Breast epithelium (tissue), 4 donors: ENCODE measurements at places on chromosomes 7 and 10. TPM values are rescaled to one million over a fixed set of nuclear protein-coding genes. Genes with fewer than 3 reads are reported as not detected.

JCAD gene
- 69.3 TPM for total RNA-seq

ACBD7 gene
- total RNA-seq = 1.0 TPM

GNG11 gene
- total RNA-seq = 17.3 TPM

PON1 gene
- total RNA-seq = 0.29 TPM

PRKAR1B gene
- total RNA-seq = 3.7 TPM

GRCh38 chr7:149595078-149595477, 97.5 kb upstream of the ZNF746 start:
- no peak for DNase-seq

DNA sequence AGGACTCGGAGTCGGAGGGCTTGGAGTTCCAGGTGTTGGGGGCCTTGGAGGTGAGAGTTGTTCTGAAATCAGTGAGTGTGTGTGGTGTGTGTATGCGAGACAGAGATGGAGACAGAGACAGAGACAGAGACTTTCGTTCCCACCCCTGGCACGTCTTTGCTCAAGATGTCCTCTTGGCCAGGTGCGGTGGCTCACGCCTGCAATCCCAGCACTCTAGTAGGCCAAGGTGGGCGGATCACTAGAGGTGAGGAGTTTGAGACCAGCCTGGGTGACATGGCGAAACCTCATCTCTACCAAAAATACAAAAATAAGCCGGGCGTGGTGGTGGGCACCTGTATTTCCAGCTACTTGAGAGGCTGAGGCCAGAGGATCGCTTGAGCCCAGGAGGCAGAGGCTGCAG, 20.0 kb upstream of the LIMK1 start:
- DNase-seq = no peak

DNA sequence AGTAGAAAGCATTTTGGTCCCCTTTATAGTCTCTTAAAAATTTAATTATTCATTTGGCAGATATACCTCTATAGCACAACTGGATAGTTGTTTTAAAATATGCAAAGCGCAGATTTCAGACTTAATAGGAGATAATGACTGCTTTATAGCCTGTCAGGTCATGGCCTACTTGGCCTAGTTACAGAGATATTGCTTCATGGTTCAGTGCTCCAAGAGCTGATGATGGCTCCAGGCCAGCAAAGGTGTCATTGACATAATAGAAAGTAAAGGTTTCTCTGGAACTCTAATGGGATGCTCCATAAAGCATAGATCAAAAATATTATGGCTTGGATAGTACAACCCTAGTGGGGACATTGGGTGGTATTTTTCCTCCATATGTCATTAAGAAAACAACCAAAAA, 285.7 kb downstream of the NXPH1 start:
- DNase-seq = no peak

- no peak for DNase-seq
Measured at GRCh38 chr10:91378061-91378460, 32.1 kb upstream of the HECTD2 start.

DNA sequence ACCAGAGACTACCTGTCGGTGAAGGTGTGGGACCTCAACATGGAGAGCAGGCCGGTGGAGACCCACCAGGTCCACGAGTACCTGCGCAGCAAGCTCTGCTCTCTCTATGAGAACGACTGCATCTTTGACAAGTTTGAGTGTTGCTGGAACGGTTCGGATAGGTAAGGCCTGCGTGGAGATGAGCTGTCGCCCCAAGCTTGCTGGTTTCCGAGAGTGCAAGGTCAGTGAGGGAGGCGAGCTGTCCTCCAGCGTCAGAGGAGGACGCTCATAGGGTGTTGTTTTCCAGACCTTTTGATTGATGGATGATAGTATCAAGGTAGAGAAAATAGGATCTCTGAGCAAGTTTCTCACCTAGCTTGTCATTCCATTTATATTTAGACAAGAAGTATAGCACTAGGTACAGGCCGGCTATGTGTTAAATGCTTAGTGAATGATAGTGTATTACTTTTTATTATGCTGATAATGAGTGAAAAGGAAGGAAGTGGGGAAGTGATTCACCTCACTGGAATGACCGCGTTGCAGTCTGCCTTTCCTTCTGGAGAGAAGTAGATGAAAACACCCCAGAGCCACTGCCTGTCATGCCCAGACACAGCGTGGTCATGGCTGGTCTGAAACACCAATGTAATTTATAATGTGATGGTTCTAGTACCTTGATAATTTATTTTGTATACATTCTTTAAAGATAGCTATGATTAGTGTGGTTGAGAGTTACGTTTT, 33.9 kb downstream of the BNIP3 start:
- DNase-seq = peak; percentile 27

DNA sequence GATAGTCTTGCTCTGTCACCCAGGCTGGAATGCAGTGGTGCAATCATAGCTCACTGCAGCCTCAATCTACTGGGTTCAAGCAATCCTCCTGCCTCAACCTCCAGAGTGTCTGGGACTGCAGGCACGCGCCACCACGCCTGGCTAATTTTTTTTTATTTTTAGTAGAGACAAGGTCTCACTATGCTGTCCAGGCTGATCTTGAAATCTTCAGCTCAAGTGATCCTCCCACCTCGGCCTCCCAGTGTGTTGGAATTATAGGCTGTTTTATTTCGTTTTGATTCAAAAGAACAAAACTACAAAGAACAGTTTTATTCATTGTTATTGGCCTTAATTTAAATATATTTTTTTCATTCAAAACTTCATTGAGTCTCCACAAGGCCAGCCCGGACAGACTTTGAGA, 109.8 kb upstream of the NFE2L3 start:
- no peak for DNase-seq
